ENCODE measurements at places on chromosomes 11 and 22.

DNA sequence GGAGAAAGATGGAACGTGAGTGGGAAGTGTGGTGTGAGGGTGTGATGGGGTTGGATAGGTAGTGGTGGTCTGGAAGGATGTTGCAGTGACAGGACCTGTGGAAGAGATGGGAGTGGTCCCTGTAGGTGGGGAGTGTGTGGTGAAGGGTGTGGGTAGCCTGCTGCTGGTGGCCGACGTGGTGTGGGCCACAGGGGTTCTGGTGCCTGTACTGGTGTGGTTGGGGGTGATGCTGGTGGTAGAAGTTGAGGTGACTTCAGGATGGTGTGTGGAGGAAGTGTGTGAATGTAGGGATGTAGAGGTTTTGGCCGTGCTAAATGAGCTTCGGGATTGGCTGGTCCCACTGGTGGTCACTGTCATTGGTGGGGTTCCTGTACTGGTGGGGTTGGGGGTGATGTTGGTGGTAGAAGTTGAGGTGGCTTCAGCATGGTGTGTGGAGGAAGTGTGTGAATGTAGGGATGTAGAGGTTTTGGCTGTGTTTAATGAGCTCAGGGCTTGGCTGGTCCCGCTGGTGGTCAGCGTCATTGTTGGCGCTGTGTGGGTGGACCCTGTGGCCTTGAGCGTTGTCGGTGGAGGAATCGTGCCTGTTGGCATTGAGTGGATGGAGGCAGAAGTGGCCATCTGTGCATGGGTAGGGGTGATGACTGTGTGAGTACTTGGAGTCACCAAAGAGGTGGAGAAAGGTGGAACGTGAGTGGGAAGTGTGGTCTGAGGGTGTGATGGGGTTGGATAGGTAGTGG, 19.1 kb downstream of the MUC6 start:
- DNase-seq: no peak

DNA sequence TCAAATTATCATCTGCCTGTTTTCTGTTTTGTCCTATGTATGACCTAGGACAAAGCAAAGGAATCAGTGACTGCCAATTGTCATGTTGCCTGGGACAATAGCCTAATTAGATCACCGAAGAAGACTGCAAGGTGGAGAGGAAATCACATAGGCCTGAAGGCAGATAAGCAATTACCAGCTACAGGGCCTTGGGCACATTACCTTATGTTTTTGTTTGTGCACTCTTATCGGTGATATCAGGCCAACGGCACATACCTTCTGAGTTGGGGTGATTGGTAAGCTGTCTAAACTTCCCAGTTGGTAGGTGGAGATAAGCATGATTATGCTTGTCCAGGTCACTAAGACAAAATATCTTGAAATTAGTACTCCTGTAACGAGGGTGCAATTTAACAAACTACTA, 58.1 kb upstream of the FAM181B start:
- DNase-seq: no peak

GRCh38 chr22:23673826-23674690, 16.8 kb upstream of the RGL4 start:
- DNase-seq: no peak

- no peak for DNase-seq
Measured at GRCh38 chr22:44160421-44160820, 20.3 kb upstream of the PARVG start.

DNA sequence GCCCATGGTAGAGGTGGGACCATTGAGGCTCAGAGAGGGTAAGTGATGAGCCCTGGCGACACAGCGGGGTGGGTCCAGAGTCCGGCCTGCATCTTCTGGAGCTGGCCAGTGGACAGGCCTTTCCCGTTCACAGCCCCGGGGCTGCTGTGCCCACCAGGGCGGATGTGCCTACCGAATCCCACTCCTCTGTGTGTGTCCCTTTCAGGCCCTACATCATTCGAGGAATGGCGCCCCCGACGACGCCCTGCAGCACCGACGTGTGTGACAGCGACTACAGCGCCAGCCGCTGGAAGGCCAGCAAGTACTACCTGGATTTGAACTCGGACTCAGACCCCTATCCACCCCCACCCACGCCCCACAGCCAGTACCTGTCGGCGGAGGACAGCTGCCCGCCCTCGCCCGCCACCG, 11.9 kb upstream of the PPP6R3 start:
- DNase-seq: no peak

- no peak for DNase-seq
Measured at GRCh38 chr11:74466916-74467885, at the start of gene KCNE3. Gene KCNE3 (minus strand): TSS chr11:74467549. CDS start chr11:74457563, 9,986 bp downstream.

DNA sequence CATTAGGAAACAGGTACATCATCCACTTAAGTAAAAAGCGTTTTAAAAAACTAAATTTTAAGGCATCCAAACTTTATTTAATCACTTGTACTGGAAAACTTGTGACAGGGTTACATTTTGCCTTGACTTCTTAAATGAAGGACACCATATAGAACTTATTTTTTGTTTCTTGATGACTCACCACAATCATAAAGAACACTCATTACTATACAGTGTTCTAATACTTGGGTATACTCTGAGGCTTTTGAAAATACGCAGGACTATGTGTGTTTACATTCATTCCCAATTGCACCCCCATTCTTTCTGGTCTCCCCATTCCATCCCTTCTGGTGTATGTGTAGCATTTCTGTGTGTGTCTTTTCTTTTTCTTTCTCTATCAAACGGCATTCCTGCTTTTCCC, 69.9 kb downstream of the ZBTB44 start:
- no peak for DNase-seq

DNA sequence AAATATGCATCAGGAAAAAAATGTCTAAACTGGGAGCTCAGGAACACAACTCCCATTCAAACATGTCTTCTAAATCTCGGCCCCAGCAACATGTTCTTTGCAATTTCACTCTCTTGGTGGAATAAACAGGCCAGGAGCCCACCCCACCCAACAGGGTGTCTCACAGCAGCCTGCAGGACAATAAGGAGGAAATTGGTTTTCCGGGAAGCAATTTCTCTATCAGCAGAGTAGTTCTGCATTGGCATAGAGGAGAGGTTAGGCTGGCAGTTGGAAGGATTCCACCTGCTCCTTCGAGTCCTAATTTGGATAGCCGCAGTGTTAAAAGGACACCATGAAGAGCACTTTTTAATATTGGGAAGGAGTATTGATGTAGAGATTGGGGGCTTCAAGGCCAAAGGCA, 55.9 kb upstream of the BARX2 start:
- DNase-seq: no peak

DNA sequence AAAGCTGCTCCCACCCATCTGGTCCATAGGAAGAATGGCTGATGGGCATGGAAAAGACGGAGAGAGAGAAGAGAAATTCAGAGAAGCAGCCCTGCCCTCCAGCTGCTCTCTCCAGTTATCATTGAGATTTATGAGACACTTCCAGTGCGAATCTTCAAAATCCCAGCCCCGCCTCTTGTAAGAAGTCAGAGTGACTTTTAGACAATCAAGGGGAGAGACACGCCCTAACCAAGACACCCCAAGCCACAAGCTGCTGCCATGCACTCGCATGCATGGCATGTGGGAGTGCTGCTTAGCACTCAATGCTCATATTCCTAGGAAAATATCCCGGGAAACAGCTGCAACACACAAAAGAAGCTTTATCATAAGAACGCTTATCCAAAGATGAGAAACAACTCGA, 110.6 kb upstream of the BID start:
- DNase-seq: peak; percentile 33

DNA sequence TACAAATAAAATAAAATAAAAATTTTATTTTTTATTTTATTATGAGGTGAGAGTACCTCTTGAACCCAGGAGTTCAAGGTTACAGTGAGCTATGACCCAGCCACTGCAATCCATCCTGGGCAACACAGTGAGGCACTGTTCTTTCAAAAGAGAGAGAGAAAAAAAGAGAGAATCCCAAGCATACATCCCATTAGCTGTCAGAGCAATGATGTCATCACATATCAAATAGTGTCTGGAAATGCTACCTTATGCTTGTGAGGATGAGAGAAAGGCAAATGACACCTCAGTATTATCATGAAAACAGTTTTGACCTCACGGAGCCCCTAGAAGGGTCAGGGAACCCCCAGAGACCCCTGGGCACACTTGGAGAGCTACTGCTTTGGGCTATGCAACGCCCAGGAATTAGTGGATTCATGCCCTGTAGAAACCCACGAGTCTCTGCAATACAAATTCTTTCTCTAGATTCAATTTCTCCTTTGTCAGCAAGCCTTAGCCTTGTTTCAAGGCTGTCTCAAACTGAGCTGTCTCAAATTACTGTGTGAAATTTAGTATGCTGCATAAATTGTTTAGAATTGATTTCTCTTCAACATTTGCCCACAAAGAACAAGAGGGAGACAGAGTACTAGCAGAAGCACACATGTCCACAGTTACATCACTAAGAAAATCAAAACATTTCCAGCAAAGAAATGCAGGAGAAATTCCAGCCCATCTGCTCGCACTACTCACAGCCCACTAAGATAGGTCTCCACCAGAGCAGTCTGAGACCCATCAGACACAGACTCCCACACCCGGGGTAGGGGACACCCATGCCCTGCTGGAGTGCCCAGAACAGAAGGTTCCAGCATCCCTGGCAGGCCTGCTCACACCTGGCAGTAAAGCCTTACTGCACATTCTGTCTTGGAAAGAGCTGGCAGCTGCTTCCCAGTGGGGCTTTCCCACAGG, 18.1 kb downstream of the DGCR2 start:
- no peak for DNase-seq

DNA sequence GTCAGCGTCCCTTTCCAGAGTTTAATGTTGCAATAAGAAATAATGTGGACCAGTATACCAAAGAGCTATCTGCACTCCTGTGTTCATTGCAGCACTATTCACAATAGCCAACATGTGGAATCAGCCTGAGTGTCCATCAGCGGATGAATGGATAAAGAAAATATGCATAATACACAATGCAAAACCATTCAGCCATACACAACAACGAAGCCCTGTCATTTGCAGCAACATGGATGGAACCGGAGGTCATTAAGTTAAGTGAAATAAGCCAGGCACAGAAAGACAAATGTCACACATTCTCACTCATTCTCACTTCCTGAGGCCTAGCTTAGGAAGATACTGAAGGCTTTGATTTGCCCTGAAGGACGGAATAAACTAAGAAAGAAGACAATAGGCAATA, 22.1 kb downstream of the SLC5A4 start:
- no peak for DNase-seq

GRCh38 chr11:66011239-66011784, 496 bp upstream of the CST6 start:
- DNase-seq: no peak

DNA sequence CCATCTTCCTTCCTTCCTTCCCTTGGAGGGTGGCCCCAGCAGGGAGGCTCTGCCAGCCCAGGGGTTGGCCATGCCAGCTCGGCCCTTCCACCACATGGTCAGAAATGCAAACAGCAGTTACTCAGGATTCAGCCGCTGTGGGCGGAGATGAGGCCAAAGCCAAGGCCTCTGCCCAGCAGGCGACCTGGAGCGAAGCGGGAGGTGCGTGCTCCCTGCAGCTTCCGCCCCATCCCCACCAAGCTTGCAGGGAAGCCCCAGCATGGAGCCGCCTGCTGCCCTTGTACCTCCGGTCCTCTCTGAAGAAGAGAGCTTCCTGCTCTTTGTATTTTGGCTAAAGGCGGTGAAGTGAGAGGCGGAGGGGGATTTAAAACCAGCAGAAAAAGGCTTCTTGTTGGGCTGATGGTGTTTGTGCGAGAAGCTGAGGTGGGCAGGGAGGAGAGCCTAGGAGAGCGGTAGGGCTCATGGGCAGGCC, 50.4 kb downstream of the ANO1 start:
- no peak for DNase-seq

- no peak for DNase-seq
Measured at GRCh38 chr11:47550288-47551047, 2.5 kb downstream of the CELF1 start.

DNA sequence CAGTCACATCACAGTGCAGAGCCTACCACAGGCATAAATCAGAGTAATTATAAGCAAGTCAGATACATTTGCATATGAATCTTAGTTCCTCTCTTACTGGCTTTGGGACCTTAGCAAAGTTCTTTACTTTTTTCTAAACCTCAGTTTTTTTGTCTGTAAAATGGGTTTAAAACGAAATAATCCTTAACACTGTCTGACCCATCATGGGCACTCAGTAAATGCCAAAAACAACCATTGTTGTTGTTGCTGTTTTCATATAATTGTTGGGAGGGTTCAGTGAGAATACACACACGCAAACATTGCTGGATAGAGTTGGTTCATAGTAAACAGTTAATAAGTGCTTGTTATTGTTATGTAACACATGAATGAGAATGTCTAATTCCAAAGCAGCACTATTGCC, 184.9 kb downstream of the BLID start:
- no peak for DNase-seq

Data from skeletal muscle cell (primary cell).